ENCODE measurements at places on chromosomes 3 and 15. TPM values are rescaled to one million over a fixed set of nuclear protein-coding genes. Genes with fewer than 3 reads are reported as not detected.

LDHAL6B gene
- not detected for total RNA-seq

RAB27A gene
- 27.7 TPM for total RNA-seq

CSTA gene
- total RNA-seq, result 15.2 TPM

STARD9 gene
- total RNA-seq, result 8.0 TPM

IL17RB gene
- total RNA-seq, result not detected

IQCF6 gene
- total RNA-seq, result not detected

ISLR2 gene
- total RNA-seq, result 0.36 TPM

KCNMB2 gene
- total RNA-seq, result 0.41 TPM

ACTRT3 gene
- total RNA-seq, result 4.3 TPM

AADAC gene
- 138 TPM for total RNA-seq

PDCD10 gene
- total RNA-seq, result 90.7 TPM

SGO1 gene
- total RNA-seq, result 14.5 TPM

MELTF gene
- total RNA-seq, result 20.8 TPM

ACSBG1 gene
- under 0.01 TPM for total RNA-seq

REC114 gene
- not detected for total RNA-seq

AADACL2 gene
- not detected for total RNA-seq

FRMD4B gene
- 0.81 TPM for total RNA-seq

MYEF2 gene
- total RNA-seq, result 5.1 TPM

ALS2CL gene
- 0.16 TPM for total RNA-seq

CPLX3 gene
- total RNA-seq, result not detected

ISL2 gene
- not detected for total RNA-seq

INSYN1 gene
- total RNA-seq, result 1.2 TPM

LOXL1 gene
- total RNA-seq, result 53.4 TPM

GRAMD1C gene
- 12.1 TPM for total RNA-seq

TMEM40 gene
- not detected for total RNA-seq

PAK2 gene
- 39.7 TPM for total RNA-seq

PIERCE2 gene
- total RNA-seq, result 6.6 TPM

PATL2 gene
- total RNA-seq, result 0.72 TPM

TRPM7 gene
- 92.6 TPM for total RNA-seq

CADPS gene
- 0.57 TPM for total RNA-seq

MTHFS gene
- 8.2 TPM for total RNA-seq

TMEM202 gene
- total RNA-seq, result not detected

PLA1A gene
- total RNA-seq, result 1.1 TPM

C2CD4A gene
- not detected for total RNA-seq

GREM1 gene
- total RNA-seq, result 181 TPM

ZBBX gene
- 0.16 TPM for total RNA-seq

SAMMSON gene
- not detected for total RNA-seq

KNG1 gene
- not detected for total RNA-seq

ISLR gene
- 163 TPM for total RNA-seq

SOX14 gene
- not detected for total RNA-seq

GOLGA6L7 gene
- total RNA-seq, result not detected

ANKRD63 gene
- total RNA-seq, result not detected

SLC22A13 gene
- 0.45 TPM for total RNA-seq

CPN2 gene
- total RNA-seq, result not detected

SLC35G2 gene
- total RNA-seq, result 14.7 TPM
